ENCODE measurements at places on chromosomes 16 and 17.

- DNase-seq: no peak
These were observed 4.8 kb downstream of the ATP1B2 start for GRCh38 chr17:7655541-7655840.

- no peak for DNase-seq
These were observed 361.0 kb downstream of the CDH13 start for GRCh38 chr16:82987767-82988166.

- DNase-seq: no peak
These were observed 23.0 kb downstream of the MGRN1 start for GRCh38 chr16:4647644-4647980.

DNA sequence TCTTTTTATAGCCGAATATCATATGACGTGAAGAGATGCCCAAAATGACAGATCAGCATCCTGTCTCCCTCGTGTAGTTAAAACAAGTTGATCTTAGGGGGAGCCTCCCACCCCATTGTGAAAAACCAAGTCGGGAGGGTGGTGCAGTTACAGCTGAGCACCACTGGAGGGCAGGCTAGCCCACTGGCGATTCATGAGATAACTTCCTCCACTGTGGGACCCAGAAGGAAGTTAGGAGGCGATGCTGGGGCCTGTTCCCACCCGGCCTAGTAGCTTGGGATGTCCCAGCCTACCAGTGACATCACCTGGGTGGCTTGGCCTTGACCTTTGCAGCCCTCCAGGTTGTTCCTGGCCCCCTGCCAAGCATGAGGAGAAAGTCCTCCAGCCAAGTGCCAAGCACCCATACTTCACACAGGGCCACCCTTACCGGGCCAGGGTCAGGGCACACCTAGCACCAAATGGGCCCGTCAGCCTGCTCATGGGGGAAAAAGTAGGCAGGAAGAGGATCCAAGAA lies 8.1 kb upstream of the CPNE2 start:
- DNase-seq: no peak

DNA sequence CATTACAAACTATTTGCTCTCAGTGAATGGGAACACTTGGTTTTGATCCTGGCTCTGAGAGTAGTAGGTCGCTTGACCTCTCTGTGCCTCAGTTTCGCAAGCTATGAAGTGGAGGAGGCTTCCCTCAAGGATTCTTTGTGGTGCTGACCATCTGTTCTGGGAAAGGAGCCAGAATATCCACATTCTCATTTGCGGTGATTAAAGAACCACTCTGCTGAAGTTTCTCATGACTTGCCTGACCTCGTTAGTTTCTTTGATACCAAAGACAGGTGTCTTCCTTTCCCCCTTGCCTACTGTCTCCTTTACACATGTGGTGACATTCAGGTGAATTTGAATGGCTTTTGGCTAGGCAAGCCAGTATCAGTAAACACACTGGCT lies 116.0 kb downstream of the SNX29 start:
- DNase-seq: no peak

- no peak for DNase-seq
These were observed 226.7 kb upstream of the HSBP1 start for GRCh38 chr16:83581082-83581481.

GRCh38 chr16:89711601-89712273 lies 9.0 kb downstream of the VPS9D1 start:
- DNase-seq: no peak

GRCh38 chr17:18231164-18231563 lies 5.7 kb downstream of the LLGL1 start:
- no peak for DNase-seq

DNA sequence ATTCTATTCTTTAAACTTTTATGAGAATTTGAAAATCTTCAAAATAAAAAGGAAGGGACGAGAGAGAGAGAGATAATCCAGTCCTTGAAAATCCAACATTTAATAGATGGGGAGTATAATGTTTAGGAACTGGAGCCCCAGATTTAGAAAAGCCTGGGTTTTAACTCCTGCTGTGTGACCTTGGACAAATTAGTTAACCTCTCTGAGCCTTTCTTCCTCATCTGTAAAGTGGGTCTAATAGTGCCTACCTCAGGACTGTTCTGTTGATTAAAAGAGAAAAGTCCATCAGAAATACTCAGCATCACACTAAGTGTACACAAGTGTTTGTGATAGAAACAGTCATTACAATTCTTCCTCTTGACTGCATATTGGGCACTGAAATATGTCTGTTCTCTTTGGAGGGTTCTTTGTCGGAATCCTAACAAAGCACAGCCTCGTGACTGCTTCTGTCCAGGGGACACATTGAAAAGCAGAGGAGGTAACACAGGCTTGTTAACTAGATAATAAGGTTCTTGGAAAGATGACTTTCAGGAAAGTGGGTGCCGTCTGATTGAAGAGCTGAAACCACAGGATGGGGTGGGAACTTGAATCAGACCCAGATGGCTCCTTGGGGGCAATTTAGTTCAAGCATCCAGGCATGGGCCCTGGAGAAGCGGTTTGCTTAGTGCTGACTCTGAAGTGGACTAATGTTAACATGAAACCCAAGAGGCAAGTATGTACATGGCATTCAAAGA lies 128.2 kb downstream of the CLEC16A start:
- no peak for DNase-seq

DNA sequence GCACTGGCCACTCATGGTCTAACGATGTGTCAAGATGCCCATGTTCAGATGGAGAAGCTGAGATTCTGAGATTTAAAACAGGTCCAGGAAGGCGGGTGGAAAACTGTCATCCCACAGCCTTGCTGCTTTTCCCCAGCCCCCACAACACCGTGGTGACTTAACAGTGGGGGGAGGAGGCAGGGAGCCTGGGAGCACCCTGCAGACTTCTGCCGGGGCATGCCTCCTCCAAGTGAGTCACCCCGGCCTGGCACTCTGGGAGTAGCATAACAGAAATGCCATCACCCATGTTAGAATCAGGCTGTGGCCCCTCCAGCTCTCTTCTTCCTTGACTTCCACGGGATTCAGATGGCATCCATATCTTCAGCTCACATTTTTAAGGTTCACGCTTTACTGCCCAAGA lies 164.8 kb downstream of the CBLN1 start:
- no peak for DNase-seq

DNA sequence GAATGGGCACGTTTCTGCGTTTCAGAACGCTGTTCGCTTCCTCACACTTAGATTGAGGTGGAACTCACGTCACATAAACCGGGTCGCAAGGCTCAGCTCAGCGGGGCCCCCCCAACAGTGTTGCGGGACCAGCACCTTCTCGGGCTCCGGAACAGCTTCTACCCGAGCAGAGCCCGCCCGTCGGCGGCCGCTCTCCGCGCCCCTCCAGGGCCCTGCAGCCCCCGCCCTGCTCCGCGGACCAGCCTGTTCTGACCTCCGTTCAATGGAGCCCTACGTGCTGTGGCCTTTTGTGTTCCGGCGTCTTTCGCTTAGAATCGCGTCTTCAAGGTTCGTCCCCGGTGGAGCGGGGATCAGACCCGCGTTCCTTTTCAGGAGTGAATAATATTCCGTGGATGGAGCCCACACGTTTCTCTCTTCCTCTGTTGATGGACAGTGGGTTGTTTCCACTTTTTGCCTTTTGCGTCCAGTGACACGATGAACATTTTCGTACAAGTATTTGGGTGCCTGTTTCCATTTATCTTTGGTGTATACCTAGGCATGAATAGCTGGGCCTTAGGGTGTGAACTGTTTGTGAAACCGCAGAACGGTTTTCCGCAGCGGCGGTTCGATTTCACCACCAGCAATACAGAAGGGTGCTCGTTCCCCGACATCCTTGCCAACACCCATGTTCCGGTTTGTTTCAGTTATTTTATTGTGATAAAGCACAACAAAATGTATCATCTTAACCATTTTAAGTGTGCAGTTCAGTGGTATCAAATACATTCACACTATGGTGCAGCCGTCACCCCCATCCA lies 2.3 kb upstream of the SLC22A31 start:
- no peak for DNase-seq

DNA sequence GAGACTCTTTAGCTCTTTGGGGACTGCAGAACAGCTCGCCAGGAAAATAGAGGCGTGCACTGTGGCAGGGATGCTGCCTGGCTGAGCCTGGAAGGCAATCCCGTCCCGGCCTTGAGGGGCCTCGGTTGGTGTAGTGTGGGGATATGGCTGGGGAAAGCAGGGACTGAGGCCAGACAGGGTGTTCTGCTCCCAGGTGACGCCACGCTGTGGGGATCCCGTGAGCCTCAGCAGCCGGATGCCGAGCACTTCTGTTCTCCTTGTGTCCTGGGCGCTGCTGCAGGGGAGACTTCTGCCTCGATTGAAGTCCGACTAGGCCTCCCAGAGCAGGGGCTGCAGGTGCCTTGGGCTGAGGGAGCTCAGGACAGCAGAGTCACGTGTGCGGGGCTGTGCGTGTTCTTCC lies 72.6 kb downstream of the BANP start:
- no peak for DNase-seq

- DNase-seq: no peak
These were observed 21.5 kb upstream of the CA4 start for GRCh38 chr17:60128171-60128859.

GRCh38 chr16:57852189-57852588 lies 49.9 kb upstream of the KIFC3 start:
- no peak for DNase-seq

DNA sequence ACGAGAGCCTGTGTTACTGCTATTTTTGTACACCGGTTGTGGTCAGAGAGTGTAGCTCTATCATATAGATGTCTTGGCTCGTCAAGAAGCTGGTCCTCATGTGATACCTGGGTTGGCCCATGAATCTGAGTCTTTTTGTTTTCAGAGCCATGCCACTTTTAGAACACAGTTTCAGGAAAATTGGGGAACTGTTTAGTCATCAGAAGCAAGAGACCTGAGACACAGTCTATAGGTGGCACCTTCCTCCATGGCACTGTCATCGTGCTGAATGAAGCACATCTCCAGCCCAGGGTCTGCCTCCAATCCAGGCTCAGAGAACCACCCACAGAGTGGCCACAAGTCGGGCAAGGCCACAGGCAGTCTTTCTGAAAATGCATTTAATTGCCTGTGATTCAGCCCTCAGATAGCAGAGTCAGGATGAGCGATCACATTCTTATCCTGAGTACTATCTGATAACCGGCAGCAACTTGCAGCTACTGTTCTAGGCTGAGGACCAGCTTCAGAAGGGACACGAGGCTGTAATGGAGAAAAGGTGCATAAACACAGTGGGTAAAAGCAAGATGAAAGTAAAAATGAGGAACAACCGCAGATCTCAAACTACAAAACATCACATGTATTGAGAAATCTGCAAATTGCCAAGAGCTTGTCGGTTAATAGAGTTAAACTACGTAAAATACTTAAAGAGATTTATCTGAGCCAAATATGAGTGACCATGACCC lies 14.2 kb upstream of the HAPSTR1 start:
- DNase-seq: no peak

DNA sequence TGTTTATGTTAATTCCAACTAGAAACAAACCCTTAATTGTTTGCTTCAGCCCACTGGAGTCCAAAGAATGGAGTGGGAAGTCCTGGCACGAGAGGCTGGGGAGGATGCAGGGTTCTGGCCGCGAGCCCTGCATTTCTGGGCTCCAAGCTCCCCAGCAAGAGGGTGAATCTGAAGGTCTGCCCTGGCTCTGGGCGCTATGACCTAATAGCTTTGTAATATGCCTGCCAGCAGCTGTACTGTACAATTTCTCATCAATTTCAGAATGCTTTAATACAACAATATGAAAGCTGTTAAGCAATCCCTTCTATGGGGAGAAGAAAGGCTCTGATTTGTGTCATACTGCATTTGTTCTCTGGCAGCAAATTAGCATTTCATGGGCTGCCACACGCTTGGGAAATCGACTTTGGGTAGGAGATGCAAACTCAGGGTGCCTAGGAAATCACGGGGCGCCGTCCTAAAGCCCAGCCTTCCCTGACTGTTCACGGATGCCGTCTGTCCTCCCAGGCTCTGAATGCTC lies 43.8 kb downstream of the NDEL1 start:
- no peak for DNase-seq

DNA sequence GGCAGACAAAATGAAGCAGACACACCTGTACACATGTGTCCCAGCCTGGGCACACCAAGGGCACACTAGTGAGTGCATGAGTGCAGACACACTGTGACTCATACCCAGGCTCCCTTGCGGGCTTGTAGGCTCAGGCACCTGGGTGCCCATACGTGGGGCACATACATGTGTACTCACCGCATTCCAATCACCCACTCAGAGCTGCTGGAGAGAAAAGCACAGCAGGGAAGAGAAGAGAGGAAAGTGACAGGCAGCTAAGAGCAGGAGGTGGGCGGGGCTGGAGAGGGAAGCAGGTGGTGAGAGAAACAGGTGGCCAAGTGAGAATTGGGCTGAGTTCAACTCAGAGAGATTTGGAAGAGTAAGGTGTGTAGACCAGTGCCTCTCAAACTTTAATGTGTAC lies 54.0 kb downstream of the TMEM132E start:
- DNase-seq: no peak

DNA sequence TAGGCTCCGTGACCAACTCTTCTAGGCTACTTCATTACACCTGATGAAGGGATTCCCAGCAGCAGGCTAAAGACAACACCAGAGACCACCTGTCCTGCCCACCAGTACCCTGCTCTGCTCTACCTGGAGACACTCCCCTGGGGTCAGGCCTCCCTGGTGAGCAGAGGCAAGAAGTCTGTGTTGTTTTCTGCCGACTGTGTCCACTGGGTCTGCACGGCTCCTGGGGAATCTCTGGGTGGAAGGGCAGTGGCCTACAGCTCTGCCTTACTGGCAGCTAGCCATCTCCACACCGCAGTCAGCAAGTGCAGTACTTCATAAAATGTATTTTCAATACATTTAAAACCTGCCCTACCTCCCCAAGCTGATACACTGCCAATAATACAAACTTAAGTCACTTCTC lies 6.8 kb downstream of the RSL1D1 start:
- DNase-seq: no peak

DNA sequence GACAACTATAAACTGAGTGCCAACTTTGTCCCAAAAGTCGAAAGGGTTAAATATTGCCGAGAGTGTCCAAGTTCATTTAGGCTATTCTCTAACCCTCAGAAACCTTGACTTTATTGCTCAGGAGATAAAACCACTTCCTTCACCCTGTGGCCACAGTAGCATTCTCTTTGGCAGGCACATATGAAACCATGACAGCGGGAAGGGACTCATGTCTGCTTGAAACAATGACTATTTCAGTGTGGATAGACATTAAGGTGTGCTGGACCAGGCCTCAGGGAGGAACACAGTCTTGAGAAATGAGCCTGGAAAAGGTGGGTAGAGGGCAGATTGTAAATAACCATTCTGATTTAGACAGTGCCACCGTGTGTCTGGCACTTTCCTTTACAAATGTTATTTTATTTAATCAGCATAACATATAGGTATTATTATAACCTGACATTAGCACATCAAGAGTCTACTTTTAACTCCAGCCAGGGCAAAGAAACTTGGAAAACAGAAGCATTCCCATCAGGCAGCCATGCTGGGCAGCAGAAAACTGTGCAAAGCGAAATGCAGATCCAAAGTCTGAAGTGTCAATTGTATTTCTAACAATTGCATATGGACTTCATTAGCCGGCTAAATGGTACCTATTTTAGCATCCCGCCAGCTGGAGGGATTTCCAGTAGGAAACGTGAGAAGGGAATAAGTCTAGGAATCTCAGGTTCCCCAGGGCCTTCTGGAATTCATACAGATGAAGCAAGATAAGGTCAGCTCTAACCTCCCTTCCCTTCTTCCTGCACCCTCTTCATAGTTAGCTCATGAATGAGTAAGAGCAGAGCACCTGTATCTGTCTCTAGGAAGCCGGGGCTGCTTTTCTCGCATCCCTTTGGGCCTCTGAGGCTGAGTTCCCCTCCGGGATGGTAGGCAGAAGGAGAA lies 212.8 kb upstream of the ELAC2 start:
- DNase-seq: no peak
